ENCODE measurements at places on chromosomes 1 and 21.

DNA sequence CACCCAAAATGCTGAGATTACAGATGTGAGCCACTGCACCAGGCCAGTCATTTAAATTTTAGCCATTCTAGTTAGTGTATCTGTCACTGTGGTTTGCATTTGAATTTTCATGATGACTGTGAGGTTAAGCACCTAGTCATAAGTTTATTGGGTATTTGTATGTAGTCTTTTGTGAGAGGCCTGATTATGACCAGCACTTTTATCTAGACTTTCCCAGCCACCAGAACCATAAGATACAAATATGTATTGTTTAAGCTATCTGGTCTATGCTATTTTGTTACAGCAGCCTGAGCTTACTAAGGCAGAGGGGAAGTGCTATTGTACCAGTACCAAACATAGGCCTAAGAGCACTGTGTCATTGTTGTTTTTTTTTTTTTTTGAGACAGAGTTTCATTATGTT is 19.9 kb upstream of the DNAJC6 start:
- no peak for DNase-seq

DNA sequence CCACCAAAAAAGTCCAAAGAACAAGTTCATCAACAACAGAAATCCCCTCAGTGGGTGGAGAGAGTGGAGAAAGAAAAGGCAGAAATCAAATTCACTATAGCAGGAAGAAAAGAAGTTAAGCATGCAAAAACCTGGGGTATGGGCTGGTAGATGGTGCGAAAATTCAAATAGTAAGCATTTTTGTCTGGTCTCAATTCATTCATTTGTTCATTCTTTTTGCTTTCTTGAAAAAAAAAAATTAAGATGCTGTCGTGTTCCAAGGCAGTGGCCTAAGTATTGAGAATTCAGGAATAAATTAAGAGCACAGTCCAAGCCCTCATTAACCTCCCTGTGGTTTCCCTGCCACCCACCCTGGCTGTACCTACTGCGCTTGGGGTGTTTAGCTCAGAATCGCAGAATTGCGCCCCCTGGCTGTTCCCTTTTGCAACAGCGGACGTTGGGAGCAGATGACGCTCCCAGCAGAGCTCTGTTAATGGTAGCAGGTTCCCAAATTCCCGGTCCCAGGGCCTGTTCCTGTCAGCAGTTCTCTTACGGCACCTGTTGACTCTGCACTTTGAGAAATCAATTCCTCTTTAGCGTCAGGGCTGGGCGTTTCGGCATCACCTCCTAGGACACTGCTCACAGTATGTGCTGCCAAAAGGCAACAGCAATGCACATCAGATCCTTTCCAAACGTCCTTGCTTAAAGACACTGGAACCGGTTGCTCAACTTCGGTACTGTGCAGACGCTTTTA is 34.0 kb upstream of the SSX2IP start:
- no peak for DNase-seq

- no peak for DNase-seq
Measured at GRCh38 chr1:160371756-160372155, 4.9 kb downstream of the NHLH1 start.

- no peak for DNase-seq
Measured at GRCh38 chr1:151809290-151809984, 4.2 kb upstream of the LINGO4 start.

- DNase-seq: no peak
Measured at GRCh38 chr1:169395955-169396354, 28.0 kb downstream of the BLZF1 start.

GRCh38 chr21:29342363-29342957 is 43.7 kb downstream of the BACH1 start:
- peak; percentile 77 for DNase-seq

DNA sequence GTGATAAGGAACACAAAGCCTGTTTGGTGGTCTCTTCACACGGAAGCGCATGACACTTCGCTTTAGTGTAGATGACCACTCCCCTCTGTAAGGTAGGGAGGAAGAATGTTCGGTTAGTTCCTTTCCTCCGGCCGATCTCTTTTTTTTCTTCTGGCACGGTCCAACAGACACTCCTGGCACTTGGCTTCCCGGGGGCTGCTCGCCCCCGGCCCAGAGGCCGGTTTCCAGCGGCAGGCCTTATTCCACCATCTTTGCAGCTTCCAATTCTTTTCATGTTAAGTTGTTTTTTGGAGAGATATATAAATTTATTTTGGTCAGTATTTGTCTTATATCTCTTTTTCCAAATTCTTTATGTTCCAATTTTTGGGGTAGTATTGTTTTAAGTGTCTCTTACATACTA is 151.8 kb upstream of the GREM2 start:
- DNase-seq: no peak

GRCh38 chr1:13697738-13698137 is 2.2 kb upstream of the PRDM2 start:
- no peak for DNase-seq

- no peak for DNase-seq
Measured at GRCh38 chr1:94527447-94528031, 14.0 kb downstream of the F3 start.

- DNase-seq: no peak
Measured at GRCh38 chr21:32425628-32426027, 13.1 kb downstream of the EVA1C start.

DNA sequence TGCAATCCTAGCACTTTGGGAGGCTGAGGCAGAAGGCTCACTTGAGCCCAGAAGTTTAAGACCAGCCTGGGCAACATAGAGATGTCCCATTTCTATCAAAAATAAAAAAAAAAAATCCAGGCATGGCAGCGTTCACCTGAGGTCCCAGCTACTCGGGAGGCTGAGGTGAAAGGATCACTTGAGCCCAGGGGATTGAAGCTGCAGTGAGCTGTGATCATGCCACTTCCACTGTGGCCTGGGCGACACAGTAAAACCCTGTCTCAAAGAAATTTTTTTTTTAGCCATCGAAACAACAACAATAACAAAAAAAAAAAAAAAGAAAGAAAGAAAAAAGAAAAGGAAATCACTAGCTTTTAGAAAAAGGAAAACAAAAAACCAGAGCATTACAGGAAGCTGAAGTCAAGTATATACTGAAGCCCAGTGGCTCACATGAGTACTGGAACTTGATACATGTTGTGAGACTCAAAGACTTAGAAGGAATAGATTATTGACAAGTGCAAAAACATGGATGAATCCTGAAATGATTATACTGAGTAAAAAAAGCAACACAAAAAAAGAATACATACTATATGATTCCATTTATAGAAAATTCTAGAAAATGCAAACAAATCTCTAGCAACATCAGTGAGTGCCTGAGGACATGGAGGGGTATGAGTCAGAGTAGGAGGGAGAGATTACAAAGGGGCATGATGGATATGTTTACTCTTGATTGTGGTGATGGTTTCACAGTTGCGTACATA is 6.1 kb upstream of the RABGAP1L start:
- no peak for DNase-seq

GRCh38 chr1:97668945-97669344 is 251.9 kb downstream of the DPYD start:
- DNase-seq: peak; percentile 36

DNA sequence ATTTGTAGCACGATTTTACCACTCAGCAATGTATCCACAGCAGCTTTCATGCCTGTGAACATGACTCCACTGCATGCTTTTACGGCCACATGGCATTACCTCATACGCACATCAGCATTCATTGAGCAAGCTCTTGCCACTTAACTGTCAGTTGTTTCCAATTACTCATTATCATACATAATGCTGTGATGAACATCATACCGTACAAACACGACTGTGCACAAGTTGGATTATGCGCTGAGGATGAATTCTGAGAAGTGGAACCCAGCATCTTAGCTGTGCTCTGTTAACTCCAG is 9.6 kb downstream of the UMODL1 start:
- no peak for DNase-seq

- DNase-seq: no peak
Measured at GRCh38 chr1:65243491-65243890, 65.9 kb upstream of the DNAJC6 start.

DNA sequence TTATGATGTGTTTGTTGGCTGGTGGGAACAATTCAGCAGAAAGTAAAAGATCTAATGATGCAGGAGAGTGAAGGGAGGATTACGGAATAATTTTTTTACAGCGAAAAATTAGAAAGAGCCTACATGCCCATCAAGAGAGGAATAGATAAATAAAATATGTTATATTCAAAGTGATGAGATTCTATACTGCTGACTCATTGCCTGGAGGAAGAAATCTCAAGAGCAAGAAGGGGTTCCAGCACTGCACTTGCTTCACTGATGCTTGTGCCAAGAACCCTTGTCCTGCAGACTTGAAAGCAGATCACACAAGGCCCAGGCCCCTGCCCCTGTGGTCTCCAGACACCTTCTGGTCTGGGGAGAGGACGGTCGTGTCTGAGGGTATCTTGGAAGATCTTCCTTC is 295.1 kb upstream of the POU3F1 start:
- no peak for DNase-seq

GRCh38 chr21:15197696-15198095 is 132.9 kb upstream of the NRIP1 start:
- no peak for DNase-seq

- DNase-seq: no peak
Measured at GRCh38 chr1:3069491-3070308, 697 bp downstream of the PRDM16 start.

DNA sequence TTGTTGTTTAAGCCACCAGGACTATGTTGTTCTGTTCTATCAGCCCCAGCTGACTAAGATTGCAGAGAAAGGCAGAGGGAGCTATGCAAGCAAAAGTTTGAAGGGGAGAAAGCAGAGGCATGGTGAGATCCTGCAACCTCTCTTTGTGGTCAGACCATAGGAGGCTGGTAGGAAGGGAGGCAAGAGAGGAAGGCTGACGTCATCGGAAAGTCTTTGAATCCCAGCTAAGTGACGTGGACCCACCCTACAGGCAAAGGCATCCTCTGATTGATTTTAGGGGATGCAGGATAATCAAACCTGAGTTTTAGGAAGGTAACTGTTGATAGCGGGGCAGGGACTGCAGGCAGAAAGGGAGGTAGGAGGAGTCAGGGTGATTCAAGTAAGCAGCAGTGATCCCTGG is 23.3 kb upstream of the TNNI1 start:
- DNase-seq: no peak

GRCh38 chr1:193703121-193703520 is 516.7 kb upstream of the B3GALT2 start:
- no peak for DNase-seq

DNA sequence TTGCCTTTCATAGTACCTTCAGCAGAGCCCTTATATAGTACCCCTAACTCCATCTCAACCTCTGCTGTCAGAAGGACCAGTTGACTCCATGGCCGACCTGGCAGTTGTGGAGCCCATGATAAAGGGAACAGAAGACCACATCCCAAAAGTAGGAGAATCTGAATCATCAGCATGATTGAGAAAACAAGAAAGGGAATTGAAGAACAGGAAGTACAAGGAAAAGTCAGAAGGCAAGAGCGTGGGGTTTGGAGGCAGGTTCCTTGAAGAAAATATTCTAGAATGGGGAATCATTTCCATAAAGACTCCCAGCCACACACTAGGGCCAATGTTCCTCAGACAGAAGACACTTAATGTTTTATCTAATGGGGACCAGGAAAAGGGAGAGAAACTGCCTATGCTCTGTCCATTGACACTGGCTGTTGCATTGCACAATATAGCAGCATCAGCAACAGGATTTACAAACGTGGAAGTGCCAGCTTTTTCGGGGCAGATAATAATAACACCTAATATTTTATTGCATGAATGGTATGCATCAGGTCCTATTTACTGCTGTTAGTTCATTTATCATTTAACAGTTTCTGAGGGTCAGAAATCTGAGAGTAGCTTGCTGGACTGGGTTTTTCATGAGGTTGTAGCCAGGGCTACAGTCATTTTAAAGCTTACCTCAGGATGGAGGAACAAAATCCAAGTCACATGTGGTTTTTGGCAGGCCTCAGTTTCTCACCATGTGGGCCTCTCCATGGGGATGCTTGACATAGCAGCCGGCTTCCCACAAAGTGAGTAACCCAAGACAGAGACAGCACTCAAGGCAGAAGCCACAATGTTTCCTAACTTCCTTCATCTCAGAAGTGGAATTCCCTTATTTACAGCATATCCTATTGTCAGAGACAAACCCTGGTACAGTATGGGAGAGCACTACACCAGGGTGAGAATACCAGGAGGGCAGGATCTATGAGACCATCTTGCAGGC is 483.4 kb downstream of the PLPP3 start:
- no peak for DNase-seq

DNA sequence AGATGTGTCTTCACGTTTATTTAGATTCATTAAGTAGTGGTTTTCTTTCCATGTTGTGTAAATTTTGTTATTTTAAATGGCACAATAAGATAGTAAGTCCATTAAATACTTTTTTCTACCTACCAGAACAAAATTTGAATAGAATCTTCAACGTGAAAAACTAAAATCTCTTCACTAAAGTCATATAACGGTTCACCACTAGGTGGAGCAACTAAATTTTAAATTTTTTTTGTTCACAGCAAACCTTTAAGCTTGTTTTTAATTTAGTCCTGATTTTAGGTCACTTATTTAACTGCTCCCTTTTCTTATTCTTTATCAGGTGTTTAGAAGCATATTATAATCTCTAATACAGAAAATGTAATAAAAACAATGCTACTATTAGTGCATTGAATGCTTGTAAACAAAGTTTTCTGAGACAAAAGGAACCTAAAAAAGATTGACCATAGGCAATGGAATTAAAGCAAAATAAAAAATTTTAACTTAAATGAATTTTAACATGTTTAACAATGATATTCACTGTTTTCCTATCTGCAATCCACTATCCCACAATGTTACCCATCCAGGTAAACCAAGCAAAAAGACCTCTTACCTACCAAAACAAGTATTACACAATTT is 28.3 kb upstream of the PKN2 start:
- peak; percentile 10 for DNase-seq

- no peak for DNase-seq
Measured at GRCh38 chr1:221837896-221838295, 96.0 kb upstream of the DUSP10 start.

DNA sequence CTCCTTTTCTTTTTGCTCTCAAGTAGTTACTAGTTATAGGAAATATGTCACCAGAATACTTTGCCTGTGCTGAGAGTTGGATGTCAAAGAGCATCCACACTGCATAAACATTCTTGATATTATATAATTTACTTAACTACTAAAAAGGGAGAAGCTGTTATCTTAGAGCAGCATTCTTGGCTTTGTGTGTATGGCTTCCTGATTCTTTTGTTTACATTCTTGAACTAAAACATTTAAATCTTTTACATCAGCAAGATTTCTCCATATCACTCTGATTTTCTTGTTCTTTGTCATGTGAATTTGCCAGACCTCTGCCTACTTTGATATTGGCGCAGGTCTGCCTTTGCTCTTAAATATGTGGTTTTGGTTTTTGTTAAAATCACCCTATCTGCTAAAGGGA is 48.8 kb downstream of the SUCO start:
- no peak for DNase-seq

DNA sequence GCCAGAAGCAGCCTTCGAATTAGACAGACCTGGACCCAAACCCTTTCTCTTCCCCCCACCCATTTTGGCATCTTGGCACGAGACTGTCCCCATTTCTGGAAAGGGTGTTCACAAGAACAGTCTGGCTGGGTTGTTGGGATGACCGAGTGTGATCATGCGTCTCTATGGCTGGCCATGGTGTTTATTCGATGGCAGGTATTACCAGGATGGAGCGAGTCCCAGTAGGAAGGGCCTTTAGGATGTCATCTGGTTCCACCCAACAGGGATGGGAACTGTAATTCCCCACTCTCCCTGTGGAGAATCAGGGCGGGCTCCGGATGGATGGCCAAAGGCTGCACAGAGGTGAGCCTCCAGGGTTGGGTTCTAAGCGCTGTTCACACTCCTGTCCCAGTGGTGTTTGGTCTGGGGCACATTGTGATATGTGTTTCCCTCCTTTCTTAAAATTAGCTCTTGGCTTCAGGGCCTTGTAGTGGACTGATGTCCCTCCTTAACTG is 33.4 kb upstream of the ATP5PO start:
- DNase-seq: no peak

- DNase-seq: no peak
Measured at GRCh38 chr1:89578946-89579684, 53.8 kb upstream of the LRRC8C start.
